ENCODE measurements at places on chromosomes 2 and 18. TPM values are rescaled to one million over a fixed set of nuclear protein-coding genes. Genes with fewer than 3 reads are reported as not detected.
A peak's percentile ranks its signal among the peaks of the same experiment; 100 is the strongest.

MYL12A gene
- total RNA-seq = 219 TPM

FTCDNL1 gene
- 1.3 TPM for total RNA-seq

TMEM169 gene
- 2.1 TPM for total RNA-seq

GRCh38 chr2:203328760-203329540, 756 bp downstream of the ABI2 start:
- no peaks in the 10 kb centered on the region for H3K27me3 ChIP-seq
- H3K4me1 ChIP-seq = peaks cover 28% of the 10 kb centered on the region
- peak; percentile 72 for DNase-seq

GRCh38 chr18:58687871-58688308, 16.6 kb downstream of the MALT1 start:
- peaks cover 41% of the 10 kb centered on the region for H3K36me3 ChIP-seq
- H3K4me3 ChIP-seq = no peak overlapping the region
- no peak overlapping the region for H3K27ac ChIP-seq
- H3K27me3 ChIP-seq = no peaks in the 10 kb centered on the region

DNA sequence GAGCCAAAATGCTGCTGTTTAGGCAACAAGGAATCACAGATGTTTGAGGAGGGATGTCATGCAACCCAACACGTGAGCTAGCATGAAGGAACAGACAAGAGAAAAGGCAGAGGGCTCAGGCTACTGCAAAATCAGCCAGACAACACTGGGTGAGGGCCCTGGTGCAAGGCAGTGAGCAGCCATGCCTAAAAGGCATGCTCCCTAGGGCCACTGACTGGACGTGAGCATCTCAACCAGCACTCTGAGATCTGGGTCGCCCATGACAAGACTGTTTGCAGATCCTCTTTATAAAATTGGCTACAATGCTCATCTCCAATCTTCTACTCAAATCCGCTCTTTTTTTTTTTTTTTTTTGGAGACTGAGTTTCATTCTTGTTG, 49.1 kb downstream of the KIAA2012 start:
- no peak overlapping the region for H3K4me3 ChIP-seq
- H3K4me1 ChIP-seq = peaks cover 26% of the 10 kb centered on the region
- H3K27me3 ChIP-seq = no peaks in the 10 kb centered on the region
- H3K27ac ChIP-seq = peak overlapping the region; percentile 21
- DNase-seq = no peak

GRCh38 chr2:19059076-19059475, 299.3 kb downstream of the OSR1 start:
- no peaks in the 10 kb centered on the region for H3K27me3 ChIP-seq
- no peaks in the 10 kb centered on the region for H3K36me3 ChIP-seq
- no peak for DNase-seq
- H3K27ac ChIP-seq = no peak overlapping the region

DNA sequence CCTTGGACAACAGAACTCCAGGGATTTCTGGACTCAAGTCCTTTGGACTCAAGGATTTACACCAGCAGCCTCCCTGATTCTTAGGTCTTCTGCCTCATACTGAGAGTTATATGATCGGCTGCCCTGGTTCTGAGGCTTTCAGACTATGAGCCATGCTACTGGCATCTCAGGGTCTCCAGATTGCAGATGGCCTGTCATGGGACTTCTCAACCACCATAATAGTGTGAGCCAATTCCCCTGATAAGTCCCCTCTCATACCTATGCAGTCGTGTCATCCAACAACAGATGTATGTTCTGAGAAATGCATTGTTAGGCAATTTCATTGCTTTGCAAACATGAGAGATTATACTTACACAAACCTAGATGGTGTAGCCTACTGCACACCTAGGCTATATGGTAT, 61.4 kb upstream of the MSTN start:
- H3K27me3 ChIP-seq = no peaks in the 10 kb centered on the region
- no peak overlapping the region for H3K27ac ChIP-seq
- no peak for DNase-seq
- no peaks in the 10 kb centered on the region for H3K36me3 ChIP-seq

- H3K27ac ChIP-seq = peak within 1 kb of the TSS; percentile 51
- H3K4me1 ChIP-seq = peaks cover 13% of the 10 kb centered on the region
- H3K36me3 ChIP-seq = no peaks in the 10 kb centered on the region
- H3K27me3 ChIP-seq = peaks cover 6% of the 10 kb centered on the region
- peak within 1 kb of the TSS; percentile 88 for H3K4me3 ChIP-seq
- peak; percentile 77 for DNase-seq
Measured at GRCh38 chr2:186848873-186849578, at the start of gene ZSWIM2. TSS of gene ZSWIM2 (minus strand) at chr2:186849170. CDS start at chr2:186849130, 40 bp downstream.

DNA sequence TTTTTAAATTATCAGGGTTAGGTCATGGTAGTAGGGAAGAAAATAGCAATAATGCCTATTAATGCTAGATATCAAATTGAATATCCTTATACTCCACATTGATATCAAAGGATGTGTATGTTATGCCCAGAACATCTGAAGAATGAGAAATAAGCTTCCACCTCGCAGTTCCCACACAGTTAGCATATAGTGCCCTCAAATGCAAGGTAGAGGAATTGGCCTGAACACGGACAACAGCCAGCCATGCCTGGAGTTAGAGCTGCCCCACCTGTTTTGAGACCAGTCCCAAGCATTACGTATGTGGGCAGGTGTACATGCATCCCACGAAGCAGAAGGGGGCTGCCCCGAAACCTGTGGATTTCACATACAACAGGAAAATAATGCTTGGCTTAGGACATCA, 79.6 kb downstream of the SUMO1 start:
- no peak for DNase-seq
- no peaks in the 10 kb centered on the region for H3K27me3 ChIP-seq
- no peak overlapping the region for H3K27ac ChIP-seq
- no peaks in the 10 kb centered on the region for H3K36me3 ChIP-seq
- peaks cover 18% of the 10 kb centered on the region for H3K4me1 ChIP-seq

GRCh38 chr18:5556310-5556974, 12.6 kb upstream of the EPB41L3 start:
- no peaks in the 10 kb centered on the region for H3K4me1 ChIP-seq
- no peak overlapping the region for H3K27ac ChIP-seq
- no peak for DNase-seq
- no peaks in the 10 kb centered on the region for H3K27me3 ChIP-seq

- H3K27me3 ChIP-seq = peaks cover 4% of the 10 kb centered on the region
- no peak overlapping the region for H3K4me3 ChIP-seq
- no peak overlapping the region for H3K27ac ChIP-seq
Measured at GRCh38 chr2:132656266-132656975, 13.6 kb downstream of the LYPD1 start.

DNA sequence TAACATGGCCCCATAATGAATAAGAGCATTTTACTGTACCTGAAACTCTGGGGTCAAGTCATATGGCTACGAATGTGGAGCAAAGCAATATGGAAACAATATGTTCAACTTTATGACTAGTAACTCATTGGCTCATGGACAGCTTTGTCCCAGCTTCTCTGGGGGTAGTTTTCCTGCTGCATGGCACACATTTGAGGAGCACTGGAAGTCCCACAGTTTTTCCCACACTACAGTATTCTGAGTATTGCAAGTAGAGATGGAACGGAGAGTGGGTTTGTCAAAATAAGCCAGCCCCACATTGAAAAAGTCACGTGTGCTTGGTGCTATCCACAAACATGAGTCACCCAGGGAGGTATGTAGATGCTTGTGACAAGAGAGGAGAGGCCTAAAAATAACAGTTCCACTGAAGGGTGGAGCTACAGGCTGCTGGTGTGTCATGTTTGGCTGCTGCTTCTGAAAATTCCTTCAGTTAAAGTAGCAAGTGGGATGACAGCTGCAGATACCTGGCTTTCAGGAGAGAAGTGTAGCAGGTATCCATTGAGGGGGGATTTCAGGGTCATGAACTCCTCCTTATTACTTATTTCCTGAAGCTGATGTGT, 48.2 kb upstream of the CTAGE1 start:
- no peaks in the 10 kb centered on the region for H3K27me3 ChIP-seq
- no peaks in the 10 kb centered on the region for H3K36me3 ChIP-seq
- no peak for DNase-seq
- peak overlapping the region; percentile 88 for H3K27ac ChIP-seq
- H3K4me3 ChIP-seq = peak overlapping the region; percentile 30

DNA sequence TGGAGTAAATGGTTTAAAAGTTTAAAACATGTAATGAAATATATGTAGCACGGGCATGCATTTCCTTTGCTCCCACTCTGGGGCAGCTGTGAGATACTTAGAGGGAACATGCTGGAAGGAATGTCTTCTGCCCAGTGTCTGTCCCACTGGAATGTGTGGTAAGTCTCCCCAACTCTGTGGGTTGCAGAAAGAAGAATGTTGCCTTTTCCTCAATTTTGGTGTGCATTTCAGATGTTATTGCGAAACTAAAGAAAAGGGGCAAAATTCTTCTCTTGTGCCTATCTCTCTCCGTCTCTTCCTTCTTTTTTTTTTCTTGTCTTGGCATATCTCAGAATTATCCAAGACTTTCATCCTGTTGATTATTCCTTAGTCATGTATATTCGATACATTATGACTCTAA, 201.1 kb downstream of the SH3RF3 start:
- H3K27ac ChIP-seq = no peak overlapping the region
- peaks cover 16% of the 10 kb centered on the region for H3K4me1 ChIP-seq
- peaks cover 7% of the 10 kb centered on the region for H3K36me3 ChIP-seq
- H3K4me3 ChIP-seq = no peak overlapping the region
- DNase-seq = no peak

- no peak for DNase-seq
- peak overlapping the region; percentile 2 for H3K4me3 ChIP-seq
- H3K27ac ChIP-seq = peak overlapping the region; percentile 36
- H3K27me3 ChIP-seq = no peaks in the 10 kb centered on the region
Measured at GRCh38 chr2:206164261-206164862, 4.7 kb downstream of the EEF1B2 start.

GRCh38 chr18:21109936-21110712, 1.5 kb downstream of the ROCK1 start:
- peaks cover 16% of the 10 kb centered on the region for H3K4me1 ChIP-seq
- no peak overlapping the region for H3K4me3 ChIP-seq
- peak overlapping the region; percentile 88 for H3K27ac ChIP-seq
- H3K36me3 ChIP-seq = no peaks in the 10 kb centered on the region

GRCh38 chr18:62844850-62845643, 129.7 kb downstream of the PHLPP1 start:
- H3K4me1 ChIP-seq = peaks cover 4% of the 10 kb centered on the region
- H3K27me3 ChIP-seq = no peaks in the 10 kb centered on the region
- DNase-seq = no peak
- no peak overlapping the region for H3K4me3 ChIP-seq

Measured in type B pancreatic cell (in vitro differentiated cells).